ENCODE measurements at places on chromosomes 5 and 9. TPM values are rescaled to one million over a fixed set of nuclear protein-coding genes. Genes with fewer than 3 reads are reported as not detected.

GPBP1 gene
- total RNA-seq = 55.3 TPM

CAMK4 gene
- total RNA-seq = 4.2 TPM

FBXW5 gene
- 198 TPM for total RNA-seq

EXOC3 gene
- 45.4 TPM for total RNA-seq

CDO1 gene
- 6.0 TPM for total RNA-seq

NPM1 gene
- 854 TPM for total RNA-seq

PCDHA9 gene
- total RNA-seq = under 0.01 TPM

WDR38 gene
- total RNA-seq = not detected

TEX53 gene
- total RNA-seq = not detected

SLC25A2 gene
- total RNA-seq = 0.44 TPM

SPINK7 gene
- not detected for total RNA-seq

GFPT2 gene
- 169 TPM for total RNA-seq

ARL10 gene
- 11.6 TPM for total RNA-seq

EXOSC2 gene
- 47.8 TPM for total RNA-seq

ZFP62 gene
- 9.0 TPM for total RNA-seq

SMIM32 gene
- not detected for total RNA-seq

SURF6 gene
- 12.0 TPM for total RNA-seq

IGIP gene
- total RNA-seq = 5.7 TPM

ADAMTS6 gene
- 141 TPM for total RNA-seq

PCDHA8 gene
- under 0.01 TPM for total RNA-seq

MEF2C gene
- total RNA-seq = 11.3 TPM

C9orf153 gene
- total RNA-seq = under 0.01 TPM

ADAMTSL2 gene
- 0.57 TPM for total RNA-seq

MUSK gene
- 0.44 TPM for total RNA-seq

MEGF10 gene
- 4.2 TPM for total RNA-seq

SHISAL2B gene
- not detected for total RNA-seq

NEUROG1 gene
- total RNA-seq = not detected

TRIP13 gene
- total RNA-seq = 1.5 TPM

TMEM250 gene
- 51.2 TPM for total RNA-seq

CARD6 gene
- 11.6 TPM for total RNA-seq

PCDHB5 gene
- 0.14 TPM for total RNA-seq

LRRC19 gene
- total RNA-seq = not detected
